ENCODE measurements at places on chromosomes 5 and 9. TPM values are rescaled to one million over a fixed set of nuclear protein-coding genes. Genes with fewer than 3 reads are reported as not detected.
A peak's percentile ranks its signal among the peaks of the same experiment; 100 is the strongest.

The TMEM174 gene
- total RNA-seq = not detected

The MAMDC4 gene
- total RNA-seq = 12.4 TPM

The KIF4B gene
- total RNA-seq = not detected

The PTGES gene
- not detected for total RNA-seq

The PCA3 gene
- total RNA-seq = not detected

DNA sequence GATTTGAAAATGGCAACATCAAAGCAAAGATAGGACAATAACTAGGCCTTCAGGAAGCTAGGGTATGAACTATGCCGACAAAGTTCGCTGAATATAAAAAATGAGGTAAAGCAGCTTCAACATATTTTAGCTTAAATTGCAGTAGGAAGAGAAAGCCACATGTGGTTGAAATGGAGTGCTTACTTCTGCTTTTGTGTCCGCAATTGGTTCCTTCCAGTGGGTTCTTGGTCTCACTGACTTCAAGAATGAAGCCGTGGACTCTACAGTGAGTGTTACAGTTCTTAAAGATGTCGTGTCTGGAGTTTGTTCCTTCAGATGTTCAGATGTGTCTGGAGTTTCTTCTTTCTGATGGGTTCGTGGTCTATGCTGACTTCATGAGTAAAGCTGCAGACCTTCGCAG is 95.2 kb downstream of the APTX start:
- no peak for DNase-seq

DNA sequence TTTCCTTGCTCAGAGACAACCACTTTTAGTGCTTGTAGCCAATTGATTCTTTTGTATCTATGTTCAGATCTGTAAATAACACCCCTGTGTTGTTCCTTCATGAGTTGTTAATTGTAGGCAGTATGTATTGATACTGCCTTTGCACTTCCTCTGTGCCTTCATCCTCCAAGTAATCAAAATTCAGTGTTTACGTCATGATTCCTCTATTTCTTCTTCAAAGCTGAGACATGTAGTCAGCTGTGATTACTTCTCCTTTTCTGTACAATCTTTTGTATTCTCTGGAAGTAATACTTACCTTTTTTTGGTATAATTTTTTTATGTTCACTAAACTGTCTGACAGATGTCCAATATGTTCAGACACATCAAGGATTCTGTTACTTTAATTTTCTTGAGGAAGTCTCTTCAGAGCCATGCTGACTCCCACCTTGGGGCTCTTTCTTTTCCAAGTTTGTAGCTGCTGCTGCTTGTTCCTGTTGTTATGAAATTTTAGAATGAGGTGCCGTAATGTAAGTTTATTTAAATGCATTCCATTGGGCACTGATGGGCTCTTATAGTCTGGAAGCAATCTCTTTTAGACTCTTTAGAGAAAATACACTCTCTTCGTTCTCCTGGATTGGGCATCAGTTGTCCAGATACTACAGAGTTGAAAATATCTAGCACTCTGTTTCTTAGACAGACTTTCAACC is 30.5 kb upstream of the LRRC70 start:
- DNase-seq = no peak

GRCh38 chr9:9286001-9286400 is 1326.8 kb downstream of the PTPRD start:
- DNase-seq = no peak

GRCh38 chr9:135559606-135560005 is 1.9 kb upstream of the PAEP start:
- DNase-seq = no peak

DNA sequence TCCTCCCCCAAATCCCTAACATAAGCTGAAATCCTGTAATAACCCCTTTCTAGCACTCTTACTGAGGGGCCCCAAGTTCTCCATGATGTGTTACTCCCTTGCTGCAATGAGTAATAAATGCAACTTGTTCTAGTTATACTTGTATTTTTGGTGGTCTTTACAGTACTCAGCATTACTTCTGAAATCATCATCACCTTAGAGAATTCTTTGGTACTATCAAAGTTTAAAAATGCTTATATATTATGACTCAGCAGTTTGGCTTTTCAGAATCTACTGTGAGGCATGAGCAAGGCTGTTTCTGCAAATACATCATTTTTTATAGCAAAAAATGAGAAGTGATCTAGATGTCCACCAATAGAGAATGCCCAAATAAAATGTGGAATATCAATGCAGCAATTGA is 20.7 kb upstream of the ROPN1L start:
- no peak for DNase-seq

DNA sequence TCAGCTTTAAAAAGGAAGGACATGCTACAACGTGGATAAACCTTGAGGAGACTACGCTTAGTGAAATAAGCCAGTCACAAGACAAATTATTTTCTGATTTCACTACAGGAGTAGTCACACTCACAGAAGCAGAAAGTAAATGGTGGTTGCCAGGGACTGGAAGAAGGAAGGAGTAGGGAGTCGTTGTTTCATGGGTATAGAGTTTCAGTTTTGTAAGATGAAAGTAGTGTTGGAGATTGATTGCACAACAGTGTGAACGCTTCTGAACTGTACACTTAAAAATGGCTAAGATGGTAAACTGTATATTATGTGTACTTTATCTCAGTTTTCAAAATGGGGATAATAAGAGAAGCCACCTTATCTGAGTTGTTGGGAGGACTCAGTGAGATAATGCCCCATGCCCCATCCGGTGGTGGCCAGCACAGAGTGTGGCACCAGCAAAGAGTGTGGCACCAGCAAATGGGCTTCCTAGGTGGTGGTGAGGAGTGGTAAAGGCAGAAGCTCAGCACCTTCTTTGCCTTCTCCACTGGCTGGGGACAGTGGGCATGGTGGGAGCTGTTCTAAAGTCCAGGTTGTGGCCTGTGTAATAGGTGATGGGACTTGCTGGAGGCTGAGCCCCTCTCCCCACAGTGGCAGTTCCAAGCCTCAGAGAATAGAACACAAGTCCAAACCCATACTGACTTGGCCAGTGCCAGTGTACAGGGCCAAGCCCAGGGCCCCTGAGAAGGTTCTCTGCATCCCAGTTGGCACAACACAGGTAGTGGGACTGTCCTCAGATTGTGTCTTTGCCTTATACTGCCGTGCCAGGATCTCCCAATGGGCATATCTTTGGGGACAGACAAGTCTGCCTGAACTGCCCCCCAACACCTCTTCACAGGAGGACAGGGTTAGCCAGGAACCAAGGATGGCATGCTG is 4.4 kb downstream of the SLC22A4 start:
- DNase-seq = no peak

DNA sequence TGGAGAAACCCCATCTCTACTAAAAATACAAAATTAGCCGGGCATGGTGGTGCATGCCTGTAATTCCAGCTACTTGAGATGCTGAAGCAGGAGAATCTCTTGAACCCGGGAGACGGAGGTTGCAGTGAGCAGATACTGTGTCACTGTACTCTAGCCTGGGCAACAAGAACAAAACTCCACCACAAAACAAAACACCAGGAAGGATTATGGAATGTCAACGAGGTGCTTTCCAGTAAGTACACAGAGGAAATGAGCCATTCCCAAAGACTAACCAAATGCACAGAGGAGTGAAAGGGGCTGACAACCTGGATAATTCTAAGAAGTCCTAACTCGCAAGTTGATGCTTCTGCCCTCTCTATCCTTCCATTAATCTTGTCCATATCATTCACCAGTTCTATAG is 126.1 kb upstream of the RETREG1 start:
- DNase-seq = no peak

DNA sequence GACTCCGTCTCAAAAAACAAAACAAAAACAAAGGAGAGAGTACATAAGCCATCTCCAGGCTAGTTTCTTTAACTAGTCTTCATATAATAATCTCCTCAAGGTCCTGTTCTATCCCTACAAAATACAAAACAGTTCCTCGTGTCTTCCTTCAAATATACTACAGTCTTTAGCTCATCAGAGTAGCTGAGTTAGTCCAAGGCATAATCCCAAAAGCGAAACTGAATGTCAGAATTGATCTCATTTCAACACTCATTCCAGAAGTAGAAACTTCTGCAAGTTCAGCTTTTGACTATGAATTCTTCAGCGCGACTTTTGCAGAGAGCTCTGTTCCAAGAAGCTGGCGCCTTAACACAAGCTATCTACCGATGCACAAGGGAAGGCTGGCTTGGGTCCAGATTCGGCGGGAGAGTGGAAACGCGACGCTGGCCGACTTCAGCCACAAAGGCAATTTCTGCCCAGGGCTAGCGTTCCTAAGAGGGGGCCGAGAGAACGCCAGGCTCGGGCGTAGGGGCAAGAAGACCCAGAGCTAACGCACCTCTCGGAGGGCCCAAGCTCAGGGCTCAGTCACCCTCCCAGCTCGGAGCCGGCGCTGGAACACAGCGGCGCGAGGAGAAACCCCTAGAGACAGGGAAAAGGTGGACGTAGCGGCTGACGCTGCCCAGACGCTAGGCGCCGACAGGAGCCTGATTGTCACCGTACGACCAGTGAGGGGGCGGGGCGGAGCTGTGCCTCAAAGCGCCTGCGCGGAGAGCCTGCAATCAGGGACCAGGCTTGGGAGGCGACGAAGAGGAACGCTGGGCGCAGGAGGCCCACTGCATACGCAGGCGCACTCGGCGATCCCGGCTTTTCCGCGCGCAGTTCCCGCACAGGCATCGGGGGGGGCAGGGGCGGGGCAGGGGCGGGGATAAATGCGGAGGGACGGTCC is 469 bp upstream of the HSDL2 start:
- DNase-seq = peak; percentile 98

- DNase-seq = peak; percentile 56
Measured at GRCh38 chr5:126499853-126500342, 76.7 kb downstream of the GRAMD2B start.

- DNase-seq = no peak
Measured at GRCh38 chr9:38680837-38681445, 39.0 kb downstream of the FAM240B start.
